Nephron progenitor cell (in vitro differentiated cells): ENCODE measurements at places on chromosomes 5 and 9.

DNA sequence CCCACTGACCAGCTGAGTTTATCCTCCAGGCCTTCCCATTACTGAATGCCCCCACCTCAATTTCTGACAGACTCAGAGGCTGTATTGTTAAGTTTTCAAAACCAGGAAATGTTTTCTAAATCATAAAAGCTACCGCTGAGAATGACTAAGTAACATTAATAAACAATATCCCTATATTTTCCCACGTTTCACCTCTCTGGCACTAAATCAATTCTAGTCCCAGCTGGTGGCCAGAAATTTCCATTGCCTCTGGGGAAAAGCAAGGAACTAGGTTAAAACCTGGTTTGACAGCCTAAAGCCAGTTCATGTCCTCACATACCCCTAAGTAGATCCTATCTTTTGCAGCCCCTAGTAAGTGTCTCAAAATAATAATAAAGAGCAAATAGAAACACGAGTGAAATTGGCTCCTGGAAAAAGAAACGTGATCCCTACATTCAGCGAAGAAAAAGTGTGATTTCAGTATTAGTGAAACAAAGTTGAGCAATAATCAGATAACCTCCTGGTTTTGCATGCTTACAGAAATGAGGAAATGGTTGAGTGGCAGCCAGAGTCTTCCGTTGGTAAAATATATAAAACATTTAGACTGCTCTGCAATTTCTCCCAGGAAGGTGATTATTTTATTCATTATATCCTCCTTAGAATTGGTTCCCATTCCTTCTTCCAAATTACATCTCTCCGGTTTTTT is 110.9 kb downstream of the ESM1 start:
- H3K36me3 ChIP-seq = no peaks in the 10 kb centered on the region
- peaks cover 9% of the 10 kb centered on the region for H3K27me3 ChIP-seq
- peaks cover 8% of the 10 kb centered on the region for H3K4me1 ChIP-seq
- no peak overlapping the region for H3K27ac ChIP-seq

DNA sequence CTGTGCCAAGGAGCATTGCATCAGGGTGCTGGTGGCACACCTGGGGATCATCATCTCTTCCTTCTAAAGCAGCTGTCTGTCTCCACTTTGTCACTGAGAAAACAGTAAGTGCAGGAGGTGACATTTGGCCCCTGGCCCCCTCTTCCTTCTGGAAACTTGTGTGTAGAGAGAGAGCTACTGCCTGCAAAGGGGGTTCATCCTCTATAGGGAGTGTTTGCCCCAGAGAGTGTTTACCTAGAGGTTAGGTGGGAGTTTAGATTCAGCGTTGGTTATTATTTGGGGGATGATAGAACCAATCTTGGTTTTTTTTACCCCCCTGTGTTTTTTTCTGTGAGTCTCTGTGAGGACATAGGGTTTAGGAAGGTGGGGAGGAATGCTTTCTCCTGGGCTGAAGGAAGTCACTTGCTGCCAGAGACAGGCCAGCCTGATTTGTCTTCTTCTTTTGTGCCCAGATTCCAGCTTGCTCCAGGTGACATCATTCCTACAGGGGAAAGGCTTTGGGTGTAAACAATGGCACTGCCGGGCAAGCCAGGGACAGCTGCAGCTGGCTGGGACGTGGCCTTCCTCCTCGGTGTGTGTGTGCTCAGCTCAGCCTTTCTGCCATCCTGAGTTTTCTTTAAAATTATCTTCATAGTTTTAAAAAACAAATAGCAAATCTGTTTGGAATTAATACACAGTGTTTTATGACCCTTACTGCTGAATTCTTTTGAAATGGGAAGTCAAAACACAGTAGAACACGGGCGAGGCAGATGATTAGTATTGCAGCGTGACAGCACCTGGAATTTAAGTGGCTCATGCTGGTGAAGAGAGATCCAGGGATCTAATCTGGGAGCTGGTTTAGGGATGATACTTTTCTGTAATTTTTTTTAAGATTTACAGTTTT is 24.5 kb downstream of the PRRC2B start:
- DNase-seq = no peak
- H3K27ac ChIP-seq = peak overlapping the region; percentile 96
- peaks cover 44% of the 10 kb centered on the region for H3K36me3 ChIP-seq
- peak overlapping the region; percentile 58 for H3K4me3 ChIP-seq
- peaks cover 73% of the 10 kb centered on the region for H3K4me1 ChIP-seq

GRCh38 chr5:148699028-148699427 is 44.7 kb upstream of the HTR4 start:
- no peak overlapping the region for H3K27ac ChIP-seq
- no peaks in the 10 kb centered on the region for H3K4me1 ChIP-seq
- H3K36me3 ChIP-seq = no peaks in the 10 kb centered on the region

GRCh38 chr9:3331801-3332200 is 194.0 kb downstream of the RFX3 start:
- no peak overlapping the region for H3K27ac ChIP-seq
- H3K36me3 ChIP-seq = peaks cover 8% of the 10 kb centered on the region
- no peaks in the 10 kb centered on the region for H3K27me3 ChIP-seq
- H3K4me3 ChIP-seq = no peak overlapping the region
- H3K4me1 ChIP-seq = no peaks in the 10 kb centered on the region

DNA sequence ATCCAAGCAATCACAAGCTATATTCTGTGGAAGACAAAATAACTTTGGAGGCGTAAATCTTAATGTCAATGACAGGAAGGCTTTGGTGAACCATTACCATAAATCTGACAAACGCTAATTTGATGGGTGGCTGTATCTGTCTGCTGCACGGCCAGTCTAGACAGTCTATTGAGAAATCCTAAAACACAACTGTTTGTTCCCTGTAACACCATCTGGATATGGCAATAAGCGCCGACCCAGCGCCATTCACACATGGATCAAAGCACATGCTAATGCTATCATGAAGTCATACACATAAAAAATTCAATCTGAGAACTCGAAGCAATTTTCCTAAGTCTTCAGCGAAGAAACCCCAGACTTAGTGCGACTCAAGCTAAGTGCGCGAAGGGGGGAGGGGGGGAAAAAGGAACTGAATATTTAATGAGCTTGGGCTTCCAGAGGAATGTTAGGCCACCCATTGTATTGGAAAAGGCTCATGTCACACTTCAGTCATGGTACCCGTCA is 95.1 kb downstream of the ARL15 start:
- DNase-seq = peak; percentile 32
- no peaks in the 10 kb centered on the region for H3K27me3 ChIP-seq
- peaks cover 89% of the 10 kb centered on the region for H3K4me1 ChIP-seq
- no peaks in the 10 kb centered on the region for H3K36me3 ChIP-seq
